ENCODE measurements at places on chromosomes 12 and 14. TPM values are rescaled to one million over a fixed set of nuclear protein-coding genes. Genes with fewer than 3 reads are reported as not detected.

MFAP5 gene
- 79.8 TPM for total RNA-seq

TSPAN9 gene
- total RNA-seq, result 28.3 TPM

PLA2G1B gene
- 0.72 TPM for total RNA-seq

SGPP1 gene
- 17.1 TPM for total RNA-seq

CFAP251 gene
- 4.4 TPM for total RNA-seq

DNA sequence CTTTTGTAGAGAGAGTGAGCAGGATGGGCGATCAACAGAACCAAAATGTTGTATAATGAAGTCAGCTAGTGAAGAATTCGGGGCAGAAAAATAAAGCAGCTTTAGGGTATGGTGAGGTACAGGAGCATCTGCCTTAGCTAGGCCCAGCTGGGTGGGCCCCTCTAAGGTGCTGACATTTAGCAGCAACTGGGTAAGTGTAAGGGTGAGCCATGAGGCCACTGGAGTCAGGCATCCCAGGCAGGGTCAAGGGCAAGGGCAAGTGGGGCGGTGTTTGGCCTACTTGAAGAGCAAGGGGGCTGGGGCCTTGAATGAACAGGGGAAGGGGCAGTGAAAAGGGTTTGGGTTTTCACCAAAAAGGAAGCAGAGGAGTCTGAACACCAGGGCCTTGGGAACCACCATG, 583.6 kb downstream of the BCL11B start:
- no peak for DNase-seq

DNA sequence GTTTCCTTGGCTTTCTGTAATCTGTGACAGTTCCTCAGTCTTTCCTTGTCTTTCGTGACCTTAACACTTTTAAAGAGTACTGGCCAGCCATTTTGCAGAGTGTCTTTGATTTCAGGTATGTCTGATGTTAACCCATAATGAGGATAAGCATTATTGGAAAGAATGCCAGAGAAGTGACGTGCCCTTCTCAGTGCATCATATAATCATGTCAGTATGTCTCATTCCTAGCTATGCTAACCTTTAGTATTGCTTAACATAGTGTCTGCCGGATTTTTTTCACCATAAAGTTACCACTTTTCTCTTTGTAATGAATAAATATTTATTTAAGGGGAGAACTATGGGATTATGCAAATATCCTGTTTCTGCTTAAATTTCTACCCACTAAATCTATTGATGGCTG, 28.5 kb downstream of the RERG start:
- no peak for DNase-seq

- DNase-seq, result no peak
Measured at GRCh38 chr12:49854976-49855375, 12.1 kb upstream of the BCDIN3D start.

- no peak for DNase-seq
Measured at GRCh38 chr14:77322250-77322902, 1.5 kb downstream of the GSTZ1 start.

DNA sequence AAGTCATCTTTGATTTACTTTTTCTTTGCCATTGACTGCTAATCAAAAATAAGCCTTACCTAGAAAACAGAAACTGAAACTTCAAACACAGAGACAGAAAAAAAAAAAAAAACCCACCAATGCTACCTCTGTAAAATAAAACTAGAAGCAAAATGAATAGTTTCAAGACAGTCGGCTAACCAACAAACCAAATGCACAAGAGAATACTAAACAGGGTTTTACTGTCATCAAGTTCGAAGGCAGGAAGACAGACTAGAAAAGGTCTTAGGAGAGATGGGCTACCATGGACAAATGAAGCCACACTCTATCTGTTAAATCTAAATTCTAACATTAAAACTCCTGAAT, 59.5 kb downstream of the SEL1L start:
- DNase-seq, result no peak

DNA sequence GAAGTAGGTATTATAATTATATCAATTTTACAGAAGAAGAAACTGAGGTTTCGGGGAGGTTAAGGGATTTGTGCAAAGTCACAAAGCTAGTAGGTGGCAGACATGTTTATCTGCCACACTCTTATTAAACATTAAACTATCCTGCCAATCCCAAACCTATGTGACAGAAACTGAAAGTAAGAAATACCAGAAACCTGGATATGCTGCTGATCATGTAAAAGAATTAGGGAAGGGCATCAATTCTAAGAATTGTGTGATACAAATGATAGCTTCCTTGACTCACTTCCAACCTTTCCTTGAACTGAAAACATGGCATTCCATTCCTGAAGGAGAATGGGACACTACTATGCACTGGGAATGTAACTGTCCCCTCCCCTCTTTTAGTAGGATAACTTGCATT, 16.9 kb downstream of the TAOK3 start:
- no peak for DNase-seq

GRCh38 chr12:38956337-38956736, 50.9 kb upstream of the CPNE8 start:
- no peak for DNase-seq

DNA sequence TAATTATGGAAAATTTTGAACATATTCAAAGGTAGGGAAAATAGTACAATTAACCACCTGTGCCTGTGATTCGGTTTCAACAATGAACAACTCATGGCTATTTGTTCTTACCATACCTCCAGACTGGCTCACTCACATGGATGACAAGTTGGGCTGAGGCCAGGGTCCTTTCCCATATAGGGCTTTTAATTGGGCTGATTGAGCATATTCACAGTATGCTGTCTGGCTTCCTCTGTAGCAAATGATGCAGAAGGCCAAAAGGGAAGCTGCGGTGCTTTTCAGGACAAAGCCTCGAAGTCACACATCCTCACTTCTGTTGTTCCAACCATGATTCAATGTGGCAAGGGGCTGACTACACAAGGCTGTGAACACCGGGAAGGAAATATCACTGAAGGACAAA, 297.5 kb upstream of the SLC16A7 start:
- no peak for DNase-seq

DNA sequence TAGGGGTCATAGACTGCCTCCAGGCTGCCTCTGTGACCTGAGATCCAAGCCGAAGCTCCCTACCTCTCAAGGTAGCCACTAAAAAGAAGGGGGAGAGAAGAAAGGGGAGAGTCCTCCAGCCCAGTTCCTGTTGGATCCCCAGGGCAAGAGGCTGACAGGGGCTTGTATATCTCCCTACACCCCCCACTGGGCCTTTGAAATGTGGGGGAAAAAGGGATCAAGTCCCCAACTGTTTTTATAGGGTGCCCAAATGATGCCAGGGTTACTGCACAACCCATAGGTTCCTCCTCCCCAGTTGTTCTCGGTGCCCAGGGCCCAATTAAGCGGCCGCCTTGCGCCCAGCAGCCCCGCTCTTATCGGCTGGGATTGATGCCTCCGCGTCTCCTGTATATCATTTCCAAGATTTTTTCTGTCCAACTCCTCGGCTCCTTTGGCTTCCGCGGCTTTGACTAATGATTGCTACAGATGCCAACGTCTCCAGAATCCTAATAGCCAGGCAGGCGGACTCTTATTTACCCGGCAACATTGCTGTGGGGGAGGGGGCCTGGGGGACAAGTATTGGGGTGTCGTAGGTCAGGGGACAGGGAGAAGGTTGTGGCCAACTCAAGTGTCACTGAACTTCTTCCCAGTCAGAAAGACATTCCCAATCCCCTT, 7.6 kb upstream of the HOXC4 start:
- DNase-seq, result no peak

DNA sequence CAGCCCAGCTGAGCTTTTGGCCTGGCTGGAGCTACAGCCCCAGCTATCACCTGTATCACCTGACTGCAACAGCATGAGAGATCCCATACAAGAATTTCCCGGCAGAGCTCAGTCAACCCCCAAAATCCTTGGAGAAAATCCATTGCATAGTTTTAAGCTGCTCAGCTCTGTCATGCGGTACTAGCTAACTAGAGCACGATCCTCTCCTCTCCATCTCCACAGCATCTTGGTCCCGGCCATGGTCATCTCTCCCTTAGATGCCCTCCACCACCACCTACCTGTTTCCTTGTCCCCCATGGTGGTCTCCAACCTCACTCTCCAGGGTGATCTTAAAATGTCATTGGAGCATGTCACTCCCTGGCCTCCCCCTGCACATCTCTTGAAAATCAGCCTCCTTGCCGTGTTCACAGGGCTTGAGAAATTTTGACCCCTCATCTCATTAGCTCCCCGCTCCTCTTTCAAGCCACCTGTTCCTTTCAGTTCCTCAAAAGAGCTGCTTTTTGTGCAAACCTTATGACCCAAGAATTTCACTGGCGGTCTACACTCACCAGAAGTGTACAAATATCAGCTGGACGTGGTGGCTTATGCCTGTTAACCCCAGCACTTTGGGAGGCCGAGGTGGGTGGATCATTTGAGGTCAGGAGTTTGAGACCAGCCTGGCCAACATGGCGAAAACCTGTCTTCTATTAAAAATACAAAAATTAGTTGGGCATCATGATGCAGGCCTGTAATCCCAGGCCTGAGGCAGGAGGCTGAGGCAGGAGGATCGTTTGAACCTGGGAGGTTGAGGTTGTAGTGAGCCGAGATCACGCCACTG, 8.1 kb upstream of the CLMN start:
- no peak for DNase-seq

GRCh38 chr12:19964549-19964948, 403.8 kb upstream of the PDE3A start:
- no peak for DNase-seq
